ENCODE measurements at places on chromosomes 11 and 22. TPM values are rescaled to one million over a fixed set of nuclear protein-coding genes. Genes with fewer than 3 reads are reported as not detected.

The MAJIN gene
- 1.4 TPM for polyA plus RNA-seq

DNA sequence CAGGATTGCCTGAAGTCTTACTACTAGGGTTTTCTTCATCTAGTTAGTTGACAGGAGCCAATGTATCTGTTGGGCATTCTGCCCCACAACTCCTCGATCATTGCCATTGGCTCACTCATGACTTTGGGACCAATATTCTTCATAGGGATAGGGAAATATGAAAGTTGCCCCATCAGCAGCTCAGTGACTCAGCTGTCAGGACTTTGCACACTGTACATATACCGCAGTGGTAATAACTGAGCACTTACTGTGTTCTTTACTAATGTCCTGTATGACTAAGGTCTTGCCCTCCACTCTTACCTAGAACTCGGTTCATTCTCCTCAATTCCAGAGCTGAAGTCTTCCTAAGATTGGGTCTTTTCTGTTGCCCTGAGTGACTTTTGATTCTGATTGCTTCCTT, 46.8 kb upstream of the PGR start:
- no peak for DNase-seq

DNA sequence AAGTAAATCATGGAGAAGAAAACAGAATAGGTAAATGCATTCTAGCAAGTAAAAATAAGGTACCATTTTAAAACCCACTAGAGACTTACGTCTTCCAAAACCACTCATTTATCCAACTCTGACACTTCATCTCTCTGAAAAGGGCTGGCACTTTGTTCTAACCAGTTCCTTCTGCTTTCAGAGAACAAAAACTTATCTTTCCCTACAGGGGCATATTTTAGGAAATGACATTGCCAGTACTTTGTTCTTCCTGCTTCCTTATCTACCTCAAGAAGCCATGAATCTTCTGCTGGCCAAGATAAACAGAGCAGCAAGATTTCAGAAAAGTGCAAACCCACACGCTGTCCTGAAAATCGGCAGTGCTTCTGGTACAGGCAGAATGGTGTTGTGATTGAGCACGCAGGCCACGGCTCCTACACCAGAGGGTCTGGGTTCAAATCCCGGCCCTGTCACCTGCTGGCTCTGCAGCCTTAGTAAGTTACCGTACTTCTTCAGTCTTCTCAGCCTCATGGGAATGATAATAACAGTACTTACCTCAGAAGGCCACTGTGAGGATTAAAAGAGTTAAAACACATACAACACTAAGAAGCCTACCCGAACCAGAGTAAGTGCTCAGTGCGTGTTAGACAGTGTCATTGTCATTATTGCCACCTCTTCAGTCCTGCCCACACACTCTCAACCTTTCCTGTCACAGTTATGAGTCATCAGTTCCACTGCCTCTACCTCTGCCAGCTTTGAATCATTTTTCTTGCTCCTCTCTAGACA, 11.0 kb downstream of the MPZL3 start:
- no peak for DNase-seq

- DNase-seq: no peak
Observed at GRCh38 chr11:1831338-1832210, 3.2 kb upstream of the SYT8 start.

GRCh38 chr11:110182886-110183285, 89.7 kb downstream of the ZC3H12C start:
- no peak for DNase-seq

The TMEM123 gene
- polyA plus RNA-seq: 210 TPM

The OR5T3 gene
- polyA plus RNA-seq: not detected

DNA sequence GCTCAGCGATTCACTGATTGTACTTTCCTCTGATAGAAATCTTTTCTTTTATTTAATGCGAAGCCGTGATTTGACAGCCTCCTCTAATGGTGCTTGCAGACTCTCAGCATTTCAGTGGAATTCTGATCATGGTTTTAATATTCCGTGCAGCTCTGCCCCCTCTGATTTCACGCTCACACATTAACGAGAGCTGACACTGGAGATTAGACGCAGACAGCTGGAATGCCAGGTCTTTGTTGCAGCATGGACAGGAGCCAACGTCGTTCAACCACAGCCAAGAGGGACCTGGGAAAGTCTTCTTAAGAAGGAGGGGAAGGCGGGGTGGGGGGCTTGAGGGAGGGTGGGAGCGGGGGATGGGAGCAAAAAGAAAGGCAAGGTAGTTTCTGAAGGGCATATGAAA, 186.4 kb downstream of the BLID start:
- peak; percentile 77 for DNase-seq

GRCh38 chr11:131773626-131774025, 403.2 kb downstream of the NTM start:
- DNase-seq: no peak

The NF2 gene
- 25.9 TPM for polyA plus RNA-seq

- DNase-seq: no peak
Observed at GRCh38 chr22:20674998-20675397, 98.9 kb upstream of the SERPIND1 start.

DNA sequence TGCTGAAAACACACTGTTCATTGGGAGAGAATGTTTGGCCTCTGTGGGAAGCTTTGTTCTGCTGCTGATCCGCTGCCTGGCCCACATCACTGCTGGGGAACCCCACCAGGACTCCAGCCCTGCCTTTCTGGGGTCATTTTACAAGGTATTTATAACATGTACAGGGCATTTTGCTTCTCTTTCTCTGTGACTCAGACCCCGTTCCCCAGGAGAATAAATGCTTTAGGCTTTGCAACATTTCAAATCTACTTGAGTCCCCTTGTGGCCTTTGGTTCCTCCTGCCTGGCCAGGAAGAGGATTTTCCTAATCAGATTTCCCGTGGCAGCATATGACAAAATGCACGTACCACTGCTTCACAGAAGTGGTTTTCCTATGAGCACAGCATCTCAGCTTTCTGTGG, 43.0 kb downstream of the BTG4 start:
- DNase-seq: no peak

DNA sequence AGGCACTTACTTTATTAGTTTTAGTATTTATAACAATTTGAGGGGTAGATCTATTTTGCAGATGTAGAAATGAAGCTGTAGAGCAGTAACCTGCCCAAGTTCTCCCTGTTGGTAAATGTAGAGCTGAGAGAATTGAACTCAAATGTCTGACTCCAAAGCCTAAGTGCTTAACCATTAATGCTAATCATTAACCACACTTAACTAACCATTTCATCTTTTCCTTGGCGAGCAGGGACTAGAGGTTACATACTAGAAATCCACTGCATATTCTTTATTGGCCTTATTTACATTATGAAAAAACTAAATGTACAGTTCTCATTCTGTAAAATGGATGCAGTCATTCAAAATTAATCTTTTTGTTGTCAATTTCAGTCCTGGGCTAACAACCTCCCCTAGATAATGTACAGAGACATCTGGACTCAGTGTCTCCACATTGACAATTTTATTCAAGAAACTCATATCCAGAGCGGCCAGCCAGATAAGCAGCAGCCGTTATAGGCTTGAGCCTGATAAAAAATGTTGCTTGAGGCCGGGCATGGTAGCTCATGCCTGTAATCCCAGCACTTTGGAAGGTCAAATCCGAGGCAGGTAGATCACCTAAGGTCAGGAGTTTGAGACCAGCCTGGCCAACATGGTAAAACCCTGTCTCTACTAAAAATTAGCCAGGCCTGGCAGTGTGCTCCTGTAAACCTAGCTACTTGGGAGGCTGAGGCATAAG, 76.7 kb upstream of the PICALM start:
- DNase-seq: peak; percentile 63

GRCh38 chr11:34004236-34004635, 47.3 kb upstream of the CAPRIN1 start:
- DNase-seq: no peak

DNA sequence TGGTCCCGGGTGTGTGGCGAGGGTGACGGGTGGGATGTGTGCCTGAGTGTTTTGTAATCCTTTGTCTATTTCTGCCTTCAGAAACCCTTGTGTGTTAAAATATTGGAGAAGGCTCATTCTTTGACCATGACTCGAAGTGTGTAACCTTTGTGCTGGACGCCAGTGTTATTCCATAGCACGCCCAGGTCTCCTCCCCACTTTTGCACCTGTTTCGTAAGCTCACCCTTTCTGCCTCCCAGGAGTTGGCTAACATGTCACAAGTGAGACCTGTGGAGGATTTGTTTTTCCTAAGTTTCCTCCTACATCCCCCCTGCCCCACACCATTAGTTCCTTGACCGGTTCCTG, 382 bp downstream of the C11orf54 start:
- DNase-seq: peak; percentile 50

- peak; percentile 80 for DNase-seq
Observed at GRCh38 chr11:122711831-122712381, 56.4 kb downstream of the UBASH3B start.

DNA sequence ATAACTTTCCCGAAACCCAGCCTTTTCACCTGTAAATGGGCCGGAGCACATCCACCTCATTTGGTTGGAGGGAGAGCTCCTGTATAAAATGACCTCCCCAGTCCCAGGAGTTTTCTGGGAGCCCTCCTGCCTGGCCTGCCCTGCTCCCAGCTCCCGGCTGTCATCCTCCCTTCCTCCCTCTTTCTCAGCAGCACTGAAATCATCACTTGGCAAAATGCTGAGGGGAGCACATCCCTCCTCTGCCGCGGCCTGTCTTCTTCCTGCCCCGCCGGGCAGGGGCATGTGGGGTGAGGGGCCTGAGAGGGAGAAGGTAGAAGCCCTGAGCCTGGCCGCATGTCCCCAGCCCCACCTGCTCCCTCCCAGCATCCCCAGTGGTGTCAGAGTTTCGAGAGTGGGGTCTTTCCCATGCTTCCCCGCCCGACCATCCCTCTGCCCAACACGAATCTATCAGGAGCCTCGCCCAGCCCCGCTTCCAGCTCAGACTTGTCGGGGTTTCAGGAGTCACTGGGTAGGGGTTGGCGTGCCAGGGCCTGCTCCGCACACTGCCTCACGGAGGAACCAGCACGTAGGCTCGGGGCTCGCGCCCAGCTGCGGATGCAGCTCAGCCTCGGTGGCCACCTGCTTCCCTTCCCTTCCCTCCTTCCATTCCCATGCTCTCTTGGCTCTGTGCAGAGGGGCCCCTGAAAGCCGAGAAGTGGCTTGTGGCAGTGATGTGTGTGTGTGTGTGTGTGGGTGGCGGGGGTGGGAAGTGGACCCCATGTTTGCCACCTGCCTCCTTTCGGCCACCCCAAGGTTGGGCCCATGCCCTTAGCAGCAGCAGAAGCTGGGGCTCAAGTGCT, 37.1 kb downstream of the NECTIN1 start:
- no peak for DNase-seq

- no peak for DNase-seq
Observed at GRCh38 chr11:75265851-75266531, 25.4 kb downstream of the TPBGL start.

The APOBEC3F gene
- polyA plus RNA-seq: 8.7 TPM

The SHISA8 gene
- polyA plus RNA-seq: 1.4 TPM

- no peak for DNase-seq
Observed at GRCh38 chr22:18056161-18056666, 21.6 kb upstream of the PEX26 start.

DNA sequence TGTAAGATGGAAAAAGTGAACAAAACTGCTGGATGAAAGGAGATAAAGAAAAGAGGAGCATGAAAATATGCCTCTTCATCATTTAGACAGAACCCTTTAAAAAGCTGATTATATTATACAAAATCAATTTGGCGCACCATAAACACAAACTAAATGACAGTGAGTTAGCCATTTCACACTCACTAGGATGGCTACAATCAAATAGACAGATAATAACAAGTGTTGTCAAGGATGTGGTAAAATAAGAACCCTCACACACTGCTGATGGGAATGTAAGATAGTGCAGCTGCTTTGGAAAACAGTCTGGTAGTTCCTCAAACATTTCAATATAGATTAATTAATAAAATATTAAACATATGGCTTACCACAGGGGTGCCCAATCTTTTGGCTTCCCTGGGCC, 99.7 kb downstream of the CWF19L2 start:
- DNase-seq: no peak

The PAFAH1B2 gene
- polyA plus RNA-seq: 81.7 TPM

GRCh38 chr11:66891851-66892660, 35.2 kb downstream of the LRFN4 start:
- DNase-seq: no peak

DNA sequence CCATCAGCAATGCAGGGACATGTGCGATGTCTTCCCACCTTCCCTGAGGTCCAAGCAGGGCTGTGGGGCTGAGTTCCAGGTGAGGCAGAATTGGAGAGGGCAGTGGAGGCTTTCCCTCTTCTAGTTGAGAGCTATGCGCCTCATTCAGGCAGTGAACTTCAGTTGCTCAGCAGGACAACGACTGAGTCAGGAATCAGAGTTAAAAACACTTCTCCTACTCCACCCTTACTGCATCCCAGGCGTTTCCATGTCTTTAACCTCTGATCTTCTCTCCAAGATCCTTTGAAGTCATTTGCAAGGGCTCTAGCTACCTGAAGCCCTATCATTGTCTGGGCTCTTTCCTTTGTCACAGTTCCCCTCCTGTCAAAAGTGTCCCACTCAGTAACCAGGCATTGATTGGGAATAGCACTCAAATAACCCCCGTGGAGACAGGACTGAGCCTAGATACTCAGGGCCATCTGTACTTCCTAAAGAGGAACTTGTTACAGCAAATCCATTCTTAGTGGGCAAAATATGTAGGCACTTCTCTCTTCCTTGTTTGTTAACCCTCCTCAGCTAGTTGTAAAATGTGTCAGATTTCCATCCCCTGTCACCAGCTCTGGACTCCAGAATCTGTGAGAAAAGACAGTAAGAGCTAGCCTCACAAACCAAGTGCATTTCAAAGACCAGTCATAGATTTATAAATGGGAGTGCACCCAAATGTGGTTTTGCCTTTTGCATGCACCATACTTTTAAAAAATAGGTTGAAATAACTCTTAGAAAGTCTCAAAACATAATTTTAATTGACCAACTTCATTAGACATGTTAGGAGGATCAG, 72.5 kb upstream of the MYO18B start:
- no peak for DNase-seq

GRCh38 chr11:72584293-72584938, 89.8 kb downstream of the PDE2A start:
- DNase-seq: peak; percentile 29

- DNase-seq: no peak
Observed at GRCh38 chr11:79156031-79156430, 284.8 kb downstream of the TENM4 start.

DNA sequence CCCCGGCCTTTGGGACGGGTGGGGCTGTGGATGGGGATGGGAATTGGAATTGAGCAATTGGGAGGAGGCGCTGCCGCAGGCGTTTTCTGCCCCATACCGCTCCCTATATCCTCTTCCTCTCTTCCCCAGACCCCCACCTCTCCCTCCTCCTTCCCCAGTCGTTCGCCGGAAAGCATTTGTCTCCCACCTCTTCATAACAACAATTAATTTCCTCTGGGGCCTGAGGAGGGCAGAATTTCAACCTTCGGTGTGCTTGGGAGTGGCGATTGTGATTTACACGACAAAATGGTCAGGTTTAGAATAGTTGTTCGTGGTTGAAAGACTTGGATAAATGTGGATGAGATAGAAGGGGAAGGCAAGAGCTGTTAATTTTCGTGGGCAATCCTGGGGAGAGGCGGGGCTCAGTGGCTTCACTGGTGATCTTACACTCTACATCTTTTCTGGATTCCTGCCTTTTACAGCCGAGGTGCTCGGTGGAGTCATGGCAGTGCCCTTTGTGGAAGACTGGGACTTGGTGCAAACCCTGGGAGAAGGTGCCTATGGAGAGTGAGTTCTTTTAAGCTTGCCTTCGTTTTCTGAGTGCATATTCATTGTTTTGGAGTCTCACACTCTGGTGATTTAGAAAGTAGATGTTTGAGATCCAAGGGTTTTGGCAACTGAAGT, 1.5 kb downstream of the CHEK1 start:
- DNase-seq: peak; percentile 75

The INS gene
- polyA plus RNA-seq: not detected
